ENCODE measurements at places on chromosomes 5 and 9.

DNA sequence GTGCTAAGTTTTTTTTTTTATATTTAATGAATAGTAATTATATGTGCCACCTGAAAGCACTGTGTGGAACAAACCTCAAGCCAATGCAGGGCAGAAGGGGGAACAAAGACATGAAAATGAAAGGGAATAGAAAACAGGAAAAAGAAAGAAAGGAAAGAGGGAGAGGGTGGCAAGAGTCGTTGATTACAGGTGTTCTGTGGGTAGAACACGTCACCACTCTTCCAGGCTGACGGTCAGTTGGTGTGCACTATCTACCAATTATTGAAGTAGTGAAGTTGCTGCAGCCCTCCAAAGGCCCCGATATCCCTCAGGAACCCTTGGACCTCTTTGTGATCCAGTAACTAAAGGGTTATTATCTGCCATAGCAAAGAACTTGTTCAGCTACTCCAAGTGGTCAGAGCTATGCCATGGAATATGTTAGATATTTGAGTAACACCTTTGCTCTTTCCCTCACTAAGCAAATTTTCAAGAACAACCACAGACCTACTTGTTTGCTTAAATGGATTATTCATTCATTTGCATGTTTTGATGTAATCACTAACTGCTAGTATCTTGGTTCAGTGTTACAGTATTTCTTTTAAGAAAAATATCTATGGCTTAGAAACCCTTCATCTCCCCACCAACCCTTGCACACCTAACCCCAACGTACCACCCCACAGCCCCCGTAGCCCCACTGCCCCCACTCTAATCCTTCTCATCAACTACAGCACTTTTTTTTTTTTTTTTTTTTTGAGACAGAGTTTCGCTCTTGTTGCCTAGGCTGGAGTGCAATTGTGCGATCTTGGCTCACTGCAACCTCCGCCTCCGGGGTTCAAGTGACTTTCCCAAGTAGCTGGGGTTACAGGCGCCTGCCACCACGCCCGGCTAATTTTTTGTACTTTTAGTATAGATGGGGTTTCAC is 31.3 kb downstream of the FYB1 start:
- peak; percentile 48 for DNase-seq

DNA sequence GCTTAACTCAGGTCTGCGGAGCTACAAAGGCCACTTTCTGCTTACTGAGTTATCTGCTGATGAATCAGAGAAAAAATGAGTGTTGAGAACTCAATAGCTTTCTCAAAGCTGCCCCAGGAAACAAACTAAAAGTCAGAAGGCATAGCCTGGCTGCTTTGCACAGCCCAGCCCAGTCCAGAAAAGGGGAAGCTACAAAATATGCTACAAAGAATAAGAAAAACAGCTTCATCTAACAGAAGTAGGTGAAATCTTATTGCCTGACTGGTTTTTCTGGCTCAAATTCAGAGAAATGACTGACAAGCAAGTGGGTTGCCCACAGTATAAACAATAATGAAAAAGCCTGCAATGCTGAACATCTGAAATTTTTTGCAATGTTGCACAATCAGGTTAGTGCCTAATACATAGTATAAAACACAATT is 156.2 kb downstream of the PPP2R2B start:
- DNase-seq, result no peak

- no peak for DNase-seq
These were observed 55.8 kb downstream of the PDCD1LG2 start for GRCh38 chr9:5566054-5566618.

DNA sequence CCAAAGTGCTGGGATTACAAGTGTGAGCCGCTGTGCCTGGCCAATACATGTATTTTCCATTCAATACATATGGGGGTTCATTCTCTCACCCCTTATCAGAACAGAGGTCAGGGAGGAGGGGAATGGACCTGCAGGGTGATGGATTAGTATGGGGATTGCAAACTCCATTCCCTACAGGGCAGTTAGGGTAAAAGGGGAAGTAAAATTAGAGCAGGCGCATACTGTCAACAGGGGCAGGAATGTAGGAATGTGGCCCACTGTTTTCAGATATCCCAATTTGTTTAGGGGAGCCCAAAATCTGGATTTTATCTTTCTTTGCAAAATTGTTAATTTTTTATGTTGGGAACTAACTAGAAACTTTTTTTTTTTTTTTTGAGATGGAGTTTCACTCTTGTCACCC is 46.4 kb upstream of the SLC44A1 start:
- DNase-seq, result no peak

DNA sequence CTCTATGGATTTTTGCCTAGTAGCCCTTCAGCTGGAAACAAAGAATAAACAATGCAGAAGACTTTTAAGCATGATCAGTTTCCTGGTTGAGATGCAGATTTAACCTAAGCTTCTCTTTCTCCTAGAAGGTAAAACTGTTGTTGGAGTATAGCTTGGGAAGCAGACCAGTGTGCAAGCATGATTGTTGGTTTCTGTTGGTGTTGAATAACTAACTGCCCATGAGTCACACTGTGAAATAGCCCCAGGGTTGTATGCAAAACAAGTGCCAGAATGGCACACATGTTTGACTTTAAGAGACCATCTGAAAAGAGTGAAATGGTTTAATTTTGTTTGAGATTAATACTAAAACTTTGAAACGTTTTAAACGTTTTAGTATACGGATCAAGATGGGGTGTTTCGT is 227.1 kb downstream of the ARHGEF28 start:
- DNase-seq, result no peak

- DNase-seq, result peak; percentile 28
These were observed 49.9 kb upstream of the GPR151 start for GRCh38 chr5:146565764-146566367.

GRCh38 chr5:111415053-111415452 is 97.3 kb downstream of the STARD4 start:
- no peak for DNase-seq

- no peak for DNase-seq
These were observed 17.8 kb downstream of the DCTN4 start for GRCh38 chr5:150740992-150741391.

GRCh38 chr9:106052166-106052565 is 357.8 kb downstream of the TMEM38B start:
- no peak for DNase-seq

GRCh38 chr9:114409842-114410241 is 22.1 kb upstream of the AKNA start:
- DNase-seq, result no peak

GRCh38 chr9:95857896-95858295 is 17.6 kb upstream of the ERCC6L2 start:
- DNase-seq, result no peak
